ENCODE measurements at places on chromosomes 7 and 10.

- DNase-seq, result no peak
Observed at GRCh38 chr7:114539575-114539974, 125.0 kb downstream of the FOXP2 start.

GRCh38 chr7:80369321-80369720, 142.5 kb downstream of the GNAT3 start:
- DNase-seq, result no peak

DNA sequence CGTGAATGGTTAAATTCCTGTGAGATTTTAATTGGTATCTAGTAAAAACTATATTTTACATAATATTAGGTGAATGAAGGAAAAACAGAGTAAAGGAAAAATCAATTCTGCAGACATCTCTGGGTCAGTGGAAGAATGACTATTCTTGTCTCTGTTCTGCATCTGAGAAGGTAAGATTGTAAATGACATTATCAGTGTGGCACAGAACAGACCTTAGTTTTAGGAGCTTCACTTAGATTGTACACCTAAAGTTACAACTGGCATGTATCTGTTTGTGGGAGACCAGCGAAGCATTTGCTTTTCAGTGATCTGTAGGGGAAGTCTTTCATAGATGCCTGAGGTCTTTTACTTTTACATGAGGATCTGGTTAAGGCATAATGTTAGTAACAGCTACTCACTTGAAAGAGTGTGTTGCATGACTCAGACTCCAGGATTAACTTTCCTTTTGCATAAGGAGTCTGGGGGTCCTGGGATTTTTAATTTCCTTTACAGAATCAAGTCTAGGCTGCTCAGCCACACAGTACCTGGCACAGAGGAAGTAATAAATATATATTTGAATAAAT, 56.2 kb downstream of the JMJD1C start:
- peak; percentile 46 for DNase-seq

GRCh38 chr10:102421757-102422512, 1.3 kb downstream of the FBXL15 start:
- no peak for DNase-seq

GRCh38 chr10:132458586-132459300, 61.7 kb downstream of the PWWP2B start:
- DNase-seq, result no peak

GRCh38 chr7:11155883-11156282, 182.2 kb downstream of the PHF14 start:
- no peak for DNase-seq
